DMS153 (cell line): ENCODE measurements at places on chromosomes 13 and 19.

DNA sequence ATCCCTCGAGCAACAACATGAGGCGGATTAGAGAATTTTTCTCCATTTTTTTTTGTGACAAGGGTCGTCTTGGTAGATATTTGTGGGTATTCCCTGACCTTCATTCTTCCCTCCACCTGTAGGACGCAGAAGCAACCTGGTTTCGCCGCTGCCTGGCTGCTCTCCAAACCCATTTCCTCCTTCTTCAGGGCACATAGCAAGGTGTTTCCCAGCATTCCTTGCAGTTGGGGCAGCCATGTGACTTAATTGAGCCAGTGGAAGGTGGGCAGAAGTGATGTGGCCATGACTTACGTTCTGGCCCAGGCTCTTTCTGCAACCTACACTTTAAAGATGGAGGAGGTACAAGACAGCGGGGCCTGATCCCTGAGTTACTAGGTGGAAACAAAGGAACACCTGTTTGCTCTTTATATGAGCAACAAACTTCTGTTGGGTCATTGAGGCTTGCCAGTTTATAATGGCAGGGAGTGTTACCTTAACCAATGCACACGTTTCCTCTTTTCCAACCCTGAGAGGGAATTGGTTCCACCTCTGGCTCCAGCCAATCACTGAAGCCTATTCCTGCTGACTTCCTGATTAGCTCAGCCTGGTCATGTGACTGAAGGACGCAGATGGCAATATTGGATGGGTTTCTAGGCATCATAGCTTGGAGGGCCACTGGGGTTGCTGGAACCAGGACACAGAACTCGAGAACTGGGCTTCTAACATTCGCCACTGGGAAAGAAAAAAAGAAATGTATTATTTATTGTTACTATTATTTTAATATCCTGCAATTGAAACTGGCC is 30.8 kb upstream of the ZNRF4 start:
- DNase-seq: no peak

DNA sequence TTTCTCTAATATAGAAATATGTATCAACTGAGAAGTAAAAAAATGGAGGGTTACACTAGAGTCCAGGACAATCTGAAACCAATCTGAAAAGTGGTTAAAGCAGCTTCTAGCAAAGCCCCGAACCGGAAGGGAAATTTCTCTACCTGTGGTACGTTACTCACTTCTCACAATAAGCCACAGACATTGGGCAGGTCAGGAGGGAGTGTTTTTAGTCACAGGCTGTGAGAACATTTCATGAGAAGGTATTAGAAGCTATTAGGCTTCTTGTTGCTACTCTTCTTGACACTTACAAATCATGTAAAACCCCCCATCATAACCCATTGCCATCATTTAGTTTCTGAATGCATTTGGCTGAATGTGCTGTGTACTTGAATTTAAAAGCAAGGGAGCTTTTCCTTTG is 120.9 kb downstream of the NUFIP1 start:
- no peak for DNase-seq

DNA sequence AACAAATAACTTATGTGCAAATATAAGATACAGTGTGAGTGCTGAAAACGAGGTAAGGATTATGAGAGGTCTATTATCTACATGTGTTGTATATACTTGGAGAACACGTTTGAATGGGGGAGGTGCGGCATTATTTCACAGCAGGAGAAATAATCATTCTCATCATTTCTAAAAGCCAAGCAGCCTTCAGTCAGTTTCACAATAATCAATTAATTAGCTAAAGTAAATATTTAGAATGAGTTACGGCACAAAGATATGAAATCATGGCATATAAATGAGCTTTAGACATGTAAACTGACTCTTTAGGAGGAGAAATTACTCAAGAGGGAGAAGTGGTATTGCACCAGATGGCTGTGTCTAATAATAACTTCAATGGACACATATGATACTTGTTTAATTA is 366.6 kb downstream of the DNAJC15 start:
- no peak for DNase-seq

- no peak for DNase-seq
Observed at GRCh38 chr13:46373623-46374022, 13.4 kb downstream of the RUBCNL start.

GRCh38 chr19:46471116-46471733 is at the start of gene PNMA8A:
PNMA8A (minus strand) TSS chr19:46471563; CDS start chr19:46471035, 528 bp downstream.
- peak; percentile 56 for DNase-seq

DNA sequence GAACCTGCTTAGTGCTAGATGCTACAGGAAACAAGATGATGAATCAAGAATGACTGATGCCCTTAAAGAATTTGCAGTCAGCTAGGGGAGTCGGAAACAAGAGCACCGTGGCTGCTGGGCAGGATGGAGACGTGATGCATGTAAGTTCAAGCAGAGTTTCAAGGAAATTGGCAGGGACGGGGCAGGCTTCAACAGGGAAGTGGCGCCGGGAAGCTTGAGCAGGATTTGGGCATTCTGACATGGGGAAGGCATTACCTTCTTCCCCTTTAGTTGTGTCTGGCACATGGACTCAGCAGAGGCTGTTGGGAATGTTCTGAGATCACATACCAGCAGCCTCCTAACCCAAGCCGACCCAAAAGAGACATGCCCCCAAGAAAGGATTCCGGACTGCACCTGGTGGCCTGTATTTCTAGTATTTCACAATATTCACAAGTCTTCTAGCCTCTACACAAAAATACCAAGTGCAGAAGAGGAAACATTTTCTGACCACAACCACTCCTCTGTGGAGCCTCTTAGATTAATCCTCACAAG is 138.2 kb downstream of the CRYL1 start:
- DNase-seq: no peak

GRCh38 chr19:45051929-45052579 is 13.2 kb downstream of the CLASRP start:
- no peak for DNase-seq

DNA sequence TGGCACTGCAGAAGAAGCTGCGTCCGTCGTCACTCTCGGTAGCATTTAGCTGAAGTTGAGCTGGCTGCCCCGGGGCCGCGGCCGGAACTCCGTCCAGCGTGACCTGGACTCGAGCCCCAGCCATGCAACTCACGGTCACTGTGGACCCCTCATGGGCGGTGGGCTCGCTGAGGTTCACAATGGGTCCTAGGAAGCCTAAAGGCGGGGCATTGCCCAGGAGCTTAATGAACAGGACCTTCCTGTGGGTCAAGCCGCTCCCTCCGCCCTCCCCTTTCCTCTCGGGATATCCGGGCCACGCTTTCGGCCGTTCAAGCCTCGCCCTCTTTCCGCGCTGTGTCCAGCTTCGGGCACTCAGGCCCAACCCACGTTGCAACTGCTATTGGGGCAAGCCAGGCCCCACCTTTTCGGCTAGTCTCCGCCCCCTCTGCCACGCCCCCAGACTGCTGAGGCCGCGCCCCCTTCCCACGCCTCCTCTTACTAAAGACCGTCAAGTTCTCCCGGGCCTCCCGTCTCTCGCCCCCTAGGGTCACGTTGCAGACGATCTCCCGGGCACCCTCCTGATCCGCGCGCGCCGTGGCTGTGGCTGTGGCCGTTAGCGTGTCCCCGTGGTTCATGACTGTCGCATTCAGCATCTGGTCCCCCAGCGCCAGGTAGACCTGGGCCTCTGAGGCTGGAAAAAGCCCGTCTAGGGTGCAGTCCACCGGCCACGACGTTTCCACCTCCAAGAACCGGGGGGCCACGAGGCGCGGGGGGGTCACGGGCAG is 1.4 kb upstream of the RAVER1 start:
- peak; percentile 17 for DNase-seq

GRCh38 chr19:6258812-6259311 is 20.9 kb downstream of the MLLT1 start:
- DNase-seq: no peak

- DNase-seq: no peak
Observed at GRCh38 chr19:40133491-40133890, 42.7 kb upstream of the ZNF780A start.

DNA sequence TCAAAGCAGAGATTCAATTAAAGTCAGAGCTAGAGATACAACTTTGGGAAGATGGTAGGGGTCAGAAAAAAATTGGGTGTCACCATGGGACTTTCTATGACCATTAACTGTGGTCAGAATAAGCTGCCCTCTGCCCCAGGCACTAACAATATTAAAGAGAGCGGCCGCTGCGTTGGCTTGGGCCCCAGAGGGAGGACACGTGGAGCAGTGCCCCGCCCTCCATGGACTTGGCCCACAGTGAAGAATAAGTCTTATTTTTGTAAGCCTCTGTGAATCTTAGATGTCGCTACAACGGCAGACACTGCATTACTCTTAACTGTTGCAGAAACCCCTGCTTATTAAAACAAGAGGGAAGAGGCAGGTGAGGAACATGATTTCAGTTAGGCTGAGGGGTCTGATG is 172.7 kb downstream of the UQCRFS1 start:
- no peak for DNase-seq

- peak; percentile 66 for DNase-seq
Observed at GRCh38 chr13:60329221-60329923, 67.6 kb upstream of the TDRD3 start.

- no peak for DNase-seq
Observed at GRCh38 chr13:80180740-80181355, 160.1 kb downstream of the SPRY2 start.

DNA sequence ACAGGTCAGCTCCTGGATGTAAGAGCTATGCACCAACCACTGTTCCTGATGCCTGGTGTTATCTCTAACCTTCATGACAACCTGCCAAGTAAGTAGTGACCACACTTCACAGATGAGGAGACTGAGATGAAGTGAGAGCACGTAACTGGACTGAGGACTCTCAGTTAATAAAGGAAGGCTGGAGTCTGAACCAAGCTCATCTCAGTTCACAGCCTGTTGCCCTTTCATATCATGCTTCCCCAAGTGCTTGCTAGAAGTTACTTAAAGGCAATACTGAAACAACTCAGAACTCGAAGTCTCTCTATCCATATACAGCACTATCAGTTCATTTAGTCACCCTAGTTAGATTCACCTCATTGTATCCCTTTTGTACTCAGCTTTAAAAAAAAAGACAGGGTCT is 119.7 kb downstream of the ABCC4 start:
- no peak for DNase-seq

DNA sequence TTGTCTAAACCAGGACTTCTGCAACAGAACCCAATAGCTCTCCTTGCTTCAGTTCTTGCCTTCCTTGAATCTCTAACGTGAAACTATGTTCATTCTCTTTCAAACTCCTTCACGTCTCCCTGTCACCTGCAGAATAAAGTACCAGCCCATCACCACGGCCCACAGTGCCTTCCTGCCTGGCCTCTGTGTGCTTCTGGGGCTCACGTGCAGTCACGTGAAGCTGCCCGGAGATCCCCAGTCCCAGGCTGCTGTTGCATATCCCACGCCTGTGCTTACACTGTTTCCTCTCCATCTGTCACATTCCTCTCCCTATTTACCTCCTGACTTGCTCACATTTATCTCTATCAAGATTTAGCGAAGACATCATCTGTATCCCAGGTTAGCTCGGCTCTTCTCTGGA is 102.8 kb downstream of the STARD13 start:
- no peak for DNase-seq

- DNase-seq: no peak
Observed at GRCh38 chr13:105573136-105573535, 962.3 kb downstream of the EFNB2 start.

GRCh38 chr19:29516821-29517395 is 8.9 kb upstream of the VSTM2B start:
- DNase-seq: no peak

GRCh38 chr13:40114305-40114896 is 458.9 kb downstream of the COG6 start:
- no peak for DNase-seq

- peak; percentile 29 for DNase-seq
Observed at GRCh38 chr13:108962654-108963053, 333.2 kb downstream of the MYO16 start.

DNA sequence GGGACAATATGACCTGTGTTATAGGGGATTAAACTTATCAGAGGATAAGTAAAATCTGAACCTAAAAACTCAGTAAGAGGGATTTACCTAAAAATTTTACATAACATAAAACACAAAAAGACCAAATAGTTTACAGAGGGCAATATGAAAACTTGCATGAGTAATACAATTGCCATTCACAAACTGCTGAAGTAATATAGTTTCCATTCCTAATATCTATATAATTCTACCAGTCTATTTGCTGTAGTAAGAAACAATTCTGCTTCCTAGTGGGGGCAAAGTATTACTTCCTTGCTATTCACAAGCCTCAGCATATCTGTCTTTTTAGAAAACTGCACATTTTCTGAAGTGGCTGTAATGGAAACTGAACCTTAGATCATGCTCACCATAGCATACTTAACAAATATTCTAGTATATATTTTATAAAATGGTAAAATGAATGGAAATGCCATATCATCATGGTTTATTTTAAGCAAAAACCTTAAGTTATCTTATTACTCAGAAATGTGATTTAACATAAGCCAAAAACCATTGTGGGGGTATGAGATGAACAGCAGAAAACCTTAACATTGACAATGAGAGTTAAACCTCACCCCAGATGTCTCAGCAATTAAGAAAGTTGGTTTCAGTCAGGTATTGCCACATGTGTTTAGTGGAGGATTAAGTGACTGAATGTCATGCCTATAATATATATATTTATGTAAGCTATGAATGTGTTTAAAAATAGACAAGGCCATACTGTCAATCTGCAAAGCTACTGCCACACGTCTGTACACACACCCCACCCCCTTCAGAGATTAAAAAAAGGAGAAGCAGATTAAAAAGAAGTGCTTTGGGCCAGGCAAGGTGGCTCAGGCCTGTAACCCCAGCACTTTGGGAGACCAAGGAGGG is 136.8 kb downstream of the MIPEP start:
- no peak for DNase-seq

DNA sequence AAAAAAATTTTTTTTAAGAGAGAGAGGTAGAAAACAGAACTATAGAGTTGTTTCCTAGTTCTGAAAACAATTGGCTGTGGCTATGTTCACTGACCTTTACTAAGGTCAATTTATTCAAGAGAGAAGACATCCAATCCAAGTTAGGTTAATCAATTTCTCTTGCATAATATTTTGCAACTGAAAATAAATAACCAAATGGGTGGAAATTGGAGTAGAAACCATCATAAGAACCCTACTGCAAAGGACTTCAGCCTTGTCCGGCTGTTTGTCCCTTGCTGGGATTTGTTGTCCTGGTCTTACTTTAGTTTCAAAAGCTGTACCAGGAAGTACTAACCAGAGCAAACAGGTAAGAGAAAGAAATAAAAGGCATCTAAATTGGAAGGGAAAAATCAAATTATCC is 23.3 kb upstream of the ZC3H13 start:
- DNase-seq: no peak

DNA sequence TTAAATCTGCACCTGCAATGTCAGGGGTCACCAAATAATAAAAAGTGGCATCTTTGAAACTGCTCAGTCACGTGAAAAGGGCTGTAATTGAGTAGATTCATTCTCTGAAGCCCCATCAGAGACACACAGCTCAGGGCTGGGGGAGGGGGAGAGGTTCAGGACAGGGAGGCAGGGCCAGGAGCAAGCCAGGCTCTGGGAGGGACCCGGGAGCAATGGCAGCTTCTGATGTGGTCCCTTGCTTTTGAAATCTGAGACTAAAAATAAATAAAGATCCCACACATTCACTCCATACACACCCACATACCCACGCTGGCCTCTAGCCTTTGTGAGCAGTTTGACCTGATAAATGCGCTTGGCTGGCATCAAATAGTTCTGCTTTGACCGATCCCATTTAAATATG is 32.8 kb downstream of the GSX1 start:
- DNase-seq: no peak

- no peak for DNase-seq
Observed at GRCh38 chr19:53357821-53358581, 7.5 kb upstream of the ZNF525 start.

- peak; percentile 31 for DNase-seq
Observed at GRCh38 chr13:51148952-51149573, 38.0 kb upstream of the C13orf42 start.
